ENCODE measurements at places on chromosomes 3 and 15.

DNA sequence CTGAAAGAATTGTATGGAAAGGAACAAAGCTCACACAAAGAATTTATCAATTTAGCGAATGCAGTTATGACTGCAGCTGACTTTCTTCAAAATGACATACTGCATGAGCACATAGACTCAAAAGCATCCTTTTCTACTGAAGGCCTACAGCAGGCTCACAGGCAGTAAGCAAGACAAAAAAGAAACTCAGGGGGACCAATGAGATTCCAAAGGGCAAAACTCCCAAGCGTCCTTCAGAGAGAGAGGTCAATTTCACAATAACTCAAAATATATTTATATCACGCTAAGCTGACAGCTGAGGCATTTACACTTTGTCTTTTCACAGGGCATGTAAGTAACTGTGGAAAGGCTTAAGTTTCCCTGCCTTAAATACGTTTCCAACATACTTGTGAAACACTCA lies 427.9 kb upstream of the RASGRP1 start:
- no peak for DNase-seq

GRCh38 chr15:90955624-90956273 lies 1.1 kb downstream of the RCCD1 start:
- DNase-seq = no peak

- no peak for DNase-seq
These were observed 10.2 kb upstream of the C15orf61 start for GRCh38 chr15:67510597-67511190.

DNA sequence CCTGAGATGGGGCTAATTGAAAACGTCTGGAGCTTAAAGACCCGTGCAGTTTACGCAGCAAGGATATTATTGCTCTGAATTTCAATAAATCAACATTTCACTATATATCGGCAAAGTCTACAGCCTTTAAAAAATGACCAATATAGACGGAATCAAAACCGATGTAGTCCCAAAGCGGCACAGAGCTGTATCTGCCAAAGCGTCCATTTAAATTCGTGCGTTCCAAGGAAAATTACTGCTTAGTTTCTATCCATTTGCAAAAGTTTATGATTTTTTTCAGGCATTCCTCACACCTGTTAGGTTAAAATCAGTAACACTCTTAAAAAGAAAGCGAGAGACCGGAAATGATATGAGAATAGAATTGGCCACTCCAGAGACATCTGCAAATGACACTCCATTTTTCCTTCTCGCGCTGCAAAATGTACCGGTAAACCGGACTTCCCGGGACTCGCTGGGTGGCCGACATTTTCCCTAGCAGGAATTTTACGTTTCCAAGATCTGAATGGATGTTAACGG lies 777 bp upstream of the EIF4A2 start:
- DNase-seq = no peak

All from DMS 273 treated with DMSO at 0.1 percent for 48 hours (cell line).